Naive thymus-derived CD4-positive, alpha-beta T cell (primary cell): ENCODE measurements at places on chromosomes 3 and 15.

DNA sequence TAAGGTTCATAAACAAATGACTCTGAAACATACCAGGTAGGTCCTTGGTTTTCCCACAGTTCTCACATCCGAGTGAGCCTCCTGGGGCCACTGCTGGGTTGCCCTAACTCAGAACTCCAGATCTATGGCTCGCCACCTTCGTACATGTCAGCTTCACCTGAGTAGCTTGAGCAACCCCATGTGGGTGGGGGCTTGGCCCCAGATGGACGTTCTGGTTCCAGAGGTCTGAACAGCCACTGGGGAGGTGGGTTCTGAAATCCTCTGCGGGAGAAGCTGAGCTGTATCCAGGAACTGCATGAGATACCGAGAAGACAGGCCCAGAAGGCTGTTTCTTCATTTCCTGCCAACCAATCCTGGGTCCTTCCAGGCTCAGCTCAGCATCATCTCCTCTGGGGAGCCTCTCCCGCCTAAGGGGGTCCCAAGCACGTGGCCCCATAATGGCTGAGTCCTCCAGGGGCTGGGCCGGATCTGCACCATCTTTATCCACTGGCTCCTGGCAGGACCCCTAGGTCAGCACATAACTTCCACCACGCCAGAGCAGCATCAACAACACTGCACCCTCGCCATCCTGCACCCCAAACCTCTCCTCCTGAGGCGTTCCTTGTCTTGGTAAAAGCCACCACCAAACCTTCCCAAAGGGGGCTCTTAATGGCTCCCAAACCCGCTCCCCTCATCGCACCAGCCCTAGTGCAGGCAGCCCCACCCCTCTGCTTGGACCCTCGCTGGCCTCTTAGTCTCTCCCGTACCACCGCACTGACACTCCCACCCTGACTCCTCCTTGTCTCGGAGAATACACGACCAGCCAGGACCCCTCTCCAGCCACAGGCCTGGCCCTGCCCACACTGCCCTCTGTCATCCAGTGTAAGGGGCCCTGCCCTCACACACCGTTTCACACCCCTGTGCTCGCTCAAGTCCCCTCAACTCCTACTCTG lies 39.8 kb downstream of the PCSK6 start:
- H3K27ac ChIP-seq = no peak overlapping the region
- no peaks in the 10 kb centered on the region for H3K27me3 ChIP-seq

GRCh38 chr15:38756441-38756840 lies 191.8 kb upstream of the RASGRP1 start:
- H3K27ac ChIP-seq = no peak overlapping the region
- no peaks in the 10 kb centered on the region for H3K4me1 ChIP-seq
- DNase-seq = no peak
- no peak overlapping the region for H3K4me3 ChIP-seq

DNA sequence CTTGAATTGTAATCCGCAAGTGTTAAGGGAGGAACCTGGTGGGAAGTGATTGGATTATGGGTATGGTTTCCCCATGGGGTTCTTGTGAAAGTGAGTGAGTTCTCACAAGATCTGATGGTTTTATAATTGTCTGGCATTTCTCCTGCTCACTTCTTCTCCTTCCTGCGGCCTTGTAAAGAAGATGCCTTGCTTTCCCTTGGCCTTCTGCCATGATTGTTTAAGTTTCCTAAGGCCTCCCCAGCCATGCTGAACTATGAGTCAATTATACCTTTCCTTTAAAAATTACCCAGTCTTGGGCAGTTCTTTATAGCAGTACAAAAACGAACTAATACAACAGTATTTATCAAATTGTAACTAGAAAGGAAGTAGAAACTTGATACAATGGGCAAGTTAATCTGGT lies 31.9 kb downstream of the IFT57 start:
- no peaks in the 10 kb centered on the region for H3K4me1 ChIP-seq
- no peaks in the 10 kb centered on the region for H3K27me3 ChIP-seq
- H3K4me3 ChIP-seq = no peak overlapping the region
- no peak overlapping the region for H3K27ac ChIP-seq

DNA sequence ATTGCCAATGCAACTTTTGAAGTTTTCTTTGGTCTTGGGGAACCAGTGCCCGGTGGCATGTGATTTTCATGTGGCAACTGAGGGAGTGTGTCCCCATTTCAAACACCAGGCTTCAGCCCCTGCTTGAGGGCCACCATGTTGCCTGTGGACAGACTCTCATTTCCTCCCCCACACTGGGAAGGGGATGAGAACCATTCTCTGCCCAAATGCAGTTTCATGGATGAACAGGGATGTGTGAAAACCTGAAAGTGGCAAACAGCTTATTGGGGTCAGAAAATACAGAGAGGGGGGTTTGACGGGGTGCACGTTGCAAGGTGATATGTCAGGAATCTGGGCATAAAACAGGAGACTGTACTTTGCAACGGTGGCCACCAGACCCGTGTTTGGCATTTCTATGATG lies 6.3 kb downstream of the FAM107A start:
- no peak overlapping the region for H3K4me3 ChIP-seq
- H3K27ac ChIP-seq = no peak overlapping the region
- no peaks in the 10 kb centered on the region for H3K27me3 ChIP-seq
- no peak for DNase-seq
- H3K4me1 ChIP-seq = no peaks in the 10 kb centered on the region
- H3K36me3 ChIP-seq = no peaks in the 10 kb centered on the region

GRCh38 chr3:30170681-30171438 lies 435.5 kb upstream of the TGFBR2 start:
- no peak overlapping the region for H3K27ac ChIP-seq
- H3K36me3 ChIP-seq = no peaks in the 10 kb centered on the region
- H3K4me3 ChIP-seq = no peak overlapping the region
- no peaks in the 10 kb centered on the region for H3K27me3 ChIP-seq

DNA sequence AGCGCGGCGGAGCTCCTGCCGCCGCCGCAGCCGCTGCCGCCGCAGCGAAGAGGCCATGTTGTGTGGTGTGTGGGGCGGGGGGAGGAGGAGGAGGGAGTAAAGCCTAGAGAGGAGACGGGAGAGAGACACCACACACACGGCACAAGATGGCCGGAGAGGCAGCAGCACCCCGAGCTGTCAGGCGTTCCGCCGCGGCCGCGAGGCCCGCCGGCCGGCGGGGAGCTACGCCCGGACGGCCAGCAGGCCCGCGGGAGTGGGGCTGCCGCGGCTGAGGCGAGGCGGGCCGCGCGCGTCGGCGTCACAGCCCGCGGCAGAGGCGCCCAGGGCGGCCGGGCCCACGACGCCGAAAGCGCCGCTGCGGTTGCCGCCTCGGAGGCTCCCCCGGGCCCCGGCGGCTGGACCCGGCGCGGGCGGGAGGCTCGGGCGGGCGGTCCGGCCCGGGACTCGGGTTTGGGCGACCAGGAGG lies 17.4 kb upstream of the CHD2 start:
- peaks cover 12% of the 10 kb centered on the region for H3K36me3 ChIP-seq
- H3K4me1 ChIP-seq = peaks cover 42% of the 10 kb centered on the region
- H3K27me3 ChIP-seq = no peaks in the 10 kb centered on the region
- peak overlapping the region; percentile 100 for H3K27ac ChIP-seq
- peak overlapping the region; percentile 78 for H3K4me3 ChIP-seq

DNA sequence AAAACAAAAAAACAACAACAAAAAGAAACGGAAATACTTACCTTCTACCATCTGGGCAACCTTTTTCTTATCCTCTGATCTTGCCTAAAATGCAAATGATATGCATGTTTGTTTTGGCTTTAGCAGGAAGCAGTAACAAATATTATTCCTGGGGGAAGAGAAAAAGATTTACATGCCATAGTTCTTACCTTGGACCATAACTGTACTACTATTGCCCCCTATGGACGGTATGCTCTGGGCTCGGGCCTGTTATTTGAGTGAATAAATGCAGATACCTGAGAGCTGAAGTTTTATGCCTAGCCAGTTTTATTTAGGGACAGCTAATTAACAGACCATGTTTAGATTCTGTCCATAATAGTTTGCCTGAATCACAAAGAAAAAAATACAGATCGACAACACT lies 12.6 kb upstream of the STARD5 start:
- no peaks in the 10 kb centered on the region for H3K4me1 ChIP-seq
- DNase-seq = no peak
- no peaks in the 10 kb centered on the region for H3K36me3 ChIP-seq
- no peak overlapping the region for H3K4me3 ChIP-seq
- H3K27ac ChIP-seq = no peak overlapping the region
- no peaks in the 10 kb centered on the region for H3K27me3 ChIP-seq

- no peaks in the 10 kb centered on the region for H3K36me3 ChIP-seq
- no peak for DNase-seq
- H3K27ac ChIP-seq = no peak overlapping the region
- no peak overlapping the region for H3K4me3 ChIP-seq
- H3K27me3 ChIP-seq = no peaks in the 10 kb centered on the region
Measured at GRCh38 chr15:68808770-68809169, 11.9 kb downstream of the ANP32A start.

DNA sequence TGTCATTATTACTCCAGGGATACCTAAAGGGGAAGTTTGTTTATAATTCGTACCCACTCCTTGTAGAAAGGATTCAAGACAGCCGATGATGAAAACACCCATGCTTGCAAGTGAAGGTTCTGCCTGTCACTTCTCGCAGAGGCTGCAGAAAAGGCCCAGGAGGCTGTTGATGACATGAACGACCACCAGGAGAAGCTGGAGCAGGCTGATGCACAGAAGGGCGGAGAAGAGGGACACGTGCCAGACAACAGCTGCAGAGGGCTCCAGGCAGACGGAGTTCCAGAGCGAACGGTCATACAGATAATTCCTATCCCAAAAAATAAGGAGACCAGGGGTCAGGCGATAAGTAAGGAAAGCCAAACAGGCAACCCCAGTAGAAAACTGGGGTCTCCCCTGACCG lies 5.7 kb upstream of the DYNLT2B start:
- no peak overlapping the region for H3K27ac ChIP-seq
- H3K27me3 ChIP-seq = no peaks in the 10 kb centered on the region
- DNase-seq = no peak

GRCh38 chr15:81506071-81506470 lies 132.1 kb upstream of the TMC3 start:
- H3K4me1 ChIP-seq = no peaks in the 10 kb centered on the region
- H3K4me3 ChIP-seq = no peak overlapping the region
- DNase-seq = no peak
- H3K27me3 ChIP-seq = no peaks in the 10 kb centered on the region

DNA sequence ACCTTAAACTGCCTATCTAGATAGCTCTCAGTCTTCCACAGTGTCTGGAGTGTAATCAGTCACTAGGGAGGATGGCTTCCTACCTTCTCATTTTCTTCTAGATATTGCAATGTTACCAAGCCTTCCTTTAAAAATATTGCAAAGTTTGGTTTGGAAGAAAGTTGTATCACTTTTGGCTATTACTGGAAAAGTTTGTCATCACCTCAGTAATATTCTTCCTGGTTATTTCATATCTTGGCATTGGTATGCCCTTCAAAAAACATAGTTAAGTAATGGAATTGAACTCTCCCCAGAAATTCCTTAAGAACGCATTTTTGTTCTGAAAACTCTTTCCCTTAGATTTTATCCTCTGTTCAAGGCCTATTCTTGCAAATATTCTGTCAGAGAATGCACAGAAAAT lies 179.3 kb upstream of the MME start:
- H3K4me3 ChIP-seq = no peak overlapping the region
- no peaks in the 10 kb centered on the region for H3K36me3 ChIP-seq
- H3K27me3 ChIP-seq = no peaks in the 10 kb centered on the region
- H3K27ac ChIP-seq = no peak overlapping the region

GRCh38 chr3:32194653-32195052 lies 43.8 kb upstream of the CMTM8 start:
- no peak overlapping the region for H3K27ac ChIP-seq
- no peak overlapping the region for H3K4me3 ChIP-seq

DNA sequence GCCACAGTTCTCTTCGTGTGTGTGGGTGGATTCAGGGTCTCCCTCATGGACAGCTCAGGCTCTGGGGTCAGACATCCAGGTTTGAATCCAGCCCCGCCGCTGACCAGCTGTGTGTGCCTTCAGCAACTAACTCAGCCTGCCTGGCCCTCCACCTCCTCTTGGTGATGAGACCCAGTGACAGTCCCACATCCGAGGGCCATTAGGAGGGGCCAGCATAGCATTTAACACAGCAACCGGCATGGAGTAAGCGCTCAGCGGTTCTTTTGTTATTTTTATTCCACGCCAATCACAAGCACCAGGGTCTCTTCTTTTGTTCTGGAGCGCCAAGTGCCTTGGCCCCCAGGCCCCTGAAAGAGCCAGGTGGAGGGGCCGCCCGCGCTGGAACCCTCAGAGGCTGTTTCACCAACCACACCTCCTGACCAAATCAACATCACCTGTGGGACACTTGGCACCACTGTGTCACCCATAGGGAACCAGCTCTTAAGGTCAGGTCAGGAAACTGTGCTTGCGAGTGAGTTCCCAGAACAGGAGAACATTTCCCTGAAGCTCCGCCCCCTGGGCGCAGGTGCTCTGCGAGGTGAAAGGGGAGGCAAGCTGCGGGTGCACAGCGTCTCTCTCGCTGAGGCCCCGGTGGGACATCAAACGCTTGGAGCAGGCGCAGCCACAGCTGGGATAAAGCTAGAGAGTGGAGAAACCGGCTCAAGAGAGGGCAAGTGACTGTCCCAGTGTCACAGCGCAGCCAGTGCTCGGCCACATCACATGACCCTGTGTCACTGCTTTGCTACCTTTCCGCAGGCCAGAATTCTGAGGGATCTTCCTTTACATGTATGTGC lies 311.3 kb downstream of the UACA start:
- peaks cover 21% of the 10 kb centered on the region for H3K4me1 ChIP-seq
- peak; percentile 28 for DNase-seq
- no peak overlapping the region for H3K27ac ChIP-seq
- H3K27me3 ChIP-seq = no peaks in the 10 kb centered on the region
- no peaks in the 10 kb centered on the region for H3K36me3 ChIP-seq

- DNase-seq = peak; percentile 91
- peak overlapping the region; percentile 92 for H3K4me3 ChIP-seq
- peak overlapping the region; percentile 99 for H3K27ac ChIP-seq
- no peaks in the 10 kb centered on the region for H3K27me3 ChIP-seq
- peaks cover 43% of the 10 kb centered on the region for H3K4me1 ChIP-seq
Measured at GRCh38 chr15:90231028-90232017, 2.4 kb downstream of the CIB1 start.

DNA sequence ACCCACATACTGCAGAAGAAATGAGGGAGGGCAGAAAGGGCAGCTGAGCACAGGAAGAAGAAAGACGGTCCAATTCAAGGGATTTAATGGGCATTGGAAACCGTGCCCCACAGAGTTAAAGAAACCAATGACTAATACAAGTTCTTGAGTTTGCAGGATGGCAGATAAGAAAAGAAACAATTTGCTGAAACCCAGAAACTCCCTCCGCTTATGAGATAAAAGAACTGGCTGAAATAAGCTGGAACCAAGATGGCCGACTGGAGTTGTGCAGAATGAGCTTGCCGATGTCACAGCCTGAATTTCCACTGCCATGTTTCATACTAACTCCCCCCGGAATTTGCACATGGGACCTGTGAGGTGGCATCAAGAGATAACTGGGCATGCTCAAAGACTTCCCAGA lies 47.1 kb downstream of the SCAP start:
- peaks cover 82% of the 10 kb centered on the region for H3K36me3 ChIP-seq
- no peaks in the 10 kb centered on the region for H3K4me1 ChIP-seq
- no peak for DNase-seq
- no peak overlapping the region for H3K27ac ChIP-seq
- no peaks in the 10 kb centered on the region for H3K27me3 ChIP-seq
